Activated CD4-positive, alpha-beta T cell treated with anti-CD3 and anti-CD28 coated beads, Interleukin-2, amount 50 U/mL, for 24 hours (primary cell): ENCODE measurements at places on chromosomes 4 and X.

GRCh38 chr4:59240011-59240410 is 1960.1 kb upstream of the ADGRL3 start:
- no peak for DNase-seq

DNA sequence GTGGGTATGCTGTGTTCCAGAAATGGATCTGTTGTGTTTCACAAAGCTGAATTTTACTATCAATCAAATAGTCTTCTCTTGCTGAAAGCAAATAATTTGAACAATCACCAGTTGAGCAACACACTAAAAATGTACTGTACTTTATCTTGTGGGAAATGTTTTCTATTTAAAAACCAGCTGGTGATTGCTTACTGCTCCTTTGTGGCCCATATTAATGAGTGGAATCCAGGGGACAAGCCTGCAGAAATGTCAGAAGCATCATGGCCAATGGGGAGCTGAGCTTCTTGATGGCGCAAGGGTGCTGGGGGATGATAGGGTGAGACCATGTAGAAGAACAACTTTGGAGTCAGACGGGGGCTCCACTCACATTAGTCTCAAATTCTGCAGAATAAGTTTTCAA is 346.2 kb downstream of the ARHGAP10 start:
- DNase-seq = no peak

GRCh38 chr4:140989944-140990343 is 143.3 kb downstream of the RNF150 start:
- no peak for DNase-seq

GRCh38 chr4:140485939-140486338 is 12.2 kb downstream of the MGAT4D start:
- DNase-seq = no peak

DNA sequence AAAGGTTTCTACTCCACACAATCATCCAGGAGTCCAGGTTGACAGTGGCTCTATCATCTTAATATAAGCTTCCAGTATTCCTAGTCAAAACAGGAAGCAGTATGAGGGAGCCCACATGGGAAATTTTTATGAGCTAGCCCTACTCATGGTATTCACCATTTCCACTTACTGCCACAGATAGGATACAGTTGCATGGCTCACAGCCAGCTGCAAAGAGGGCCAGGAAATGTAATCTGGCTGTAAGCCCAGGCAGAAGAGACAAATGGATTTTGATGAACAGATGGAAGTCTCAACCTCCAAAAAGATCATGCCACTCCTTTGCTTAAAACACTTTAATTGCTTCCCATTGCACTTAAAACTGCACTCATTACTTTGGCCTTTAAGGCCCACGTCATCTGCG is 150.6 kb downstream of the ADAMTS3 start:
- no peak for DNase-seq

DNA sequence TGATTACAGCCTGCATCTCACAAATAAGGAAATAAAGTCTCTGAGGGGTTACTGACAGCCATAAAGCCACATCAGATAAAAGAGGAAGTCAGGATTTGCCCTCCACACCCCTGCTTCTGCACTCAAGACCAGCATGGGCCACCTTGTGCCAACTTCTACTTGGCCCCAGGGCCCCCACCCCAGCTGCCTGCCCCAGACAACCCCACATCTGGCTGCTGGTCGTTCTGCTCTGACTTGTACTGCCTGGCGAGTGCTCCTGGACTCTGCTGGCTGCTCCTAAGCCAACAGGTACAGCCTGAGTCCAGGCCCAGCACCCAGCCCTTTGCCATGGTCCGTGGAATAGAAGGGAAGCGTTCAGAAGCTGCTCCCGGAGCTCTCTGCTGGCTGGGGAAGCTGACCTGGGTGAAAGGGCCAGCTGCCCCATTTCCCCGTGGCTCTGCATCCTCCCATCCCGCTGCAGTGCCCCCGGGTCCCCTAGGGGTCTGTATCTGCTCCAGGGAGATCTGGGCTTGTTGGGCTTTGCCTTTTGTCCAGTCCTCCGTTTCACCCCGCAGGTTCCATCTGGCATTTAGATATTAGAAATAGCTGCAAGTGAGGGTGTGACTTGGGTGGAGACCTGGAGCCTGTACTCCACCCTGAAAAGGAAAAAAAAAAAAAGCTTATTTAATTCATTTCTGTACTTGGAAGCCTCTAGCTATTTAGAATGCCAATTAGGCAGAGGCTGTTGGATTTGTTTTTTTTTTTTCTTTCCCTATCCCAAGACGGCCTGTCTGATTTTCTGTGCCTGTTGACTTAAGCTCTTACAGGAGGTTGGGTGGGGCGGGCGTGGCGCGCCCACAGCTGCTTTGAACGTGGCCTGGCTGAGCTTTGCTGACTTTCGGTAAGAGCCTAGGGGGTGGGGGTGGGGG is 194.7 kb downstream of the PTTG2 start:
- no peak for DNase-seq

- DNase-seq = no peak
These were observed 76.8 kb downstream of the ENOX2 start for GRCh38 chrX:130826249-130826648.

- no peak for DNase-seq
These were observed 35.2 kb downstream of the GPC3 start for GRCh38 chrX:133950214-133950613.

GRCh38 chrX:80223982-80224579 is 196.2 kb upstream of the TENT5D start:
- DNase-seq = no peak

DNA sequence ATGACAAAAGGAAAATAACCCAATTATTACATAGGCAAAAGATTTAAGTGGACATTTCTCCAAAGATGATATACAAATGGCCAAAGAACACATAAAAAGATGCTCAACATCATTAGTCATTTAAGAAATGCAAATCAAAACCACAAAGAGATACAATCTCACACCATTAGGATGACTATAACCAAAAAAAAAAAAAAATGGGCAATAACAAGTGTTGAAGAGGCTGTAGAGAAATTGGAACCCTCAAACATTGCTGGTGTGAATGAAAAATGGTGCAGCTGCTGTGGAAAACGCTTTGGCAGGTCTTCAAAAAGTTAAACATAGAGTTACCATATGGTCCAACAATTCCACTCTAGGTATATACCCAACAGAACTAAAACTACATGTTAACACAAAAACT is 5.6 kb upstream of the PRDX4 start:
- DNase-seq = no peak

DNA sequence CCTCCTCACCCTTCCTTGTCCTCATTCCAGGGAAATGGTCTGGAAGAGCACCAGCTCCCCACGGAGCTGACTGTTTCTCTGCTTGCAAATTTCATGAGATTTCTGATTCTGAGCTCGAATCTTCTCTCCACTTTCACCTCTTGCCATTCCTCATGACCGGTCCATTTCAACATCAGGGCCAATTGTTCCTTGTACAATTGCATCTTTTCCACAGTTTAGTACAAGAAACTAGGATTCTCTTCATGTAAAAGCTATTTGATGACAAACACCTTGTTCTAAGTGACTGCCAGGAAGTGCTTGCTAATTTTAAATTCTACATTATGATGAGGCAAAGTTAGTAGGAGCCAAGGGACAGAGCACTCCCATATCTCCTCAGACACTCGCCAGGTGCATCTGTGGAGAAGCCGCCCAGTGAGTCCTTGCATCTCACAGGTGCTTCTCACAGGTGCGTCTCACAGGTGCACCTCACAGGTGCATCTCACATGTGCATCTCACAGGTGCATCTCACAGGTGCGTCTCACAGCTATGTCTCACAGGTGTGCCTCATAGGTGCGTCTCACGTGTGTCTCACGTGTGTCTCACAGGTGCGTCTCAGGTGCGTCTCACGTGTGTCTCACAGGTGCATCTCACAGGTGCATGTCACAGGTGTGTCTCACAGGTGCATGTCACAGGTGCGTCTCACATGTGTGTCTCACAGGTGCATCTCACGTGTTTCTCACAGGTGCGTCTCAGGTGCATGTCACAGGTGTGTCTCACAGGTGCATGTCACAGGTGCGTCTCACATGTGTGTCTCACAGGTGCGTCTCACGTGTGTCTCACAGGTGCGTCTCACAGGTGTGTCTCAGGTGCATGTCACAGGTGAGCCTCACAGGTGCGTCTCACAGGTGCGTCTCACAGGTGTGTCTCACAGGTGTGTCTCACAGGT is 3.0 kb upstream of the PDE6B start:
- no peak for DNase-seq

DNA sequence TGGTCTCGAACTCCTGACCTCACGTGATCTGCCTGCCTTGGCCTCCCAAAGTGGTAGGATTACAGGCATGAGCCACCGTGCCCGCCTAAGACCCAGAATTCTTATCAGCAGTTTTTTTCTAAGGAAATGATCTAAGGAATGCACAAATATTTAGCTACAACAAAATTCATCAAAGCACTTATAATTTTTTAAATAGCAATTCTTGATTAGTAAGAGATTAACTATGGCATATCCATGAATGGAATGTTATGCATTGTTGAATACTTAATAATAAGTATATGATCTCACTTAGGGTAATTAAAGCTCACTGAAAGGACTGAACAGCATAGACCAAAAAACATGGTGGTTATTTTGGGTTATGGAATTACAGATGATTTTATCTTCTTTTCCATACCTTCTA is 18.4 kb downstream of the CENPU start:
- no peak for DNase-seq

DNA sequence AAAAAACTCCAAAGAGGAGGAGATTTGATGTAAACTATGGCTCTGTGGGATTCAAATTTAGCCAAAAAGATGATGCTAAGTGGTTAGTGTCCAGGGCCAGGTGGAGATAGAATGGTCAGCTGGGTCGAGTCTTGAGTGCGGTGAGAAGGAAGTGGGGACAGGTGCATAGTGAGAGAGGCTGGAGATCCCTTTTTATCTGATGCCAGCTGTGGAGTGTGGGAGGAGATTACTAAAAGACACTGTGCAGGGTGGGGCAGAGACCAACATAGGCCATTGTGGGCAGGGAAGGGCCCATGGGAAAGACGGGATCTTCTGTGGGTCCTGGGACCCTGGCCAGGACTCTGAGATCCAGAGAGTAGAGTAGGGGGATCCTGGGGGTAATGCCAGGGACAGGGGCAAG is 34.6 kb upstream of the LEF1 start:
- DNase-seq = no peak

DNA sequence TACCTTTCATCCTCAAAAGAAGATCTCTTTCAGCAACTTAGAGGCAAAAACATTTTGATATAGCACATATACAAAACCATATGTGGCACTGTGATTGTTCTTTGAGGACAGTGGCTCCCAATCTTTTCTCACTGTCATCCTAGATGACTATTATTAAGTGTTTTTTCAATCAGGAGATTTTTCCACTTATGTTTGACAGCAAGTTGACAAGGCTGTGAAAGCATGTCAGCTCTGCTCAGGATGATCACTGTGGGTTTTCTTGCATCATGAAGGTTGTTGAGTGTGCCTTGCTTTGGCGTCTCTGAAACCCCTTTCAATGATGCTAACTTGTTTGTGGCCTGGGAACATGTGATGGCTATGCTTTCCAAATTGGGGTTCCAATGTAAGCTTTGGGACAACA is 20.2 kb upstream of the NSUN7 start:
- DNase-seq = no peak

- DNase-seq = no peak
These were observed 14.0 kb upstream of the CDKN2AIP start for GRCh38 chr4:183430317-183430993.

DNA sequence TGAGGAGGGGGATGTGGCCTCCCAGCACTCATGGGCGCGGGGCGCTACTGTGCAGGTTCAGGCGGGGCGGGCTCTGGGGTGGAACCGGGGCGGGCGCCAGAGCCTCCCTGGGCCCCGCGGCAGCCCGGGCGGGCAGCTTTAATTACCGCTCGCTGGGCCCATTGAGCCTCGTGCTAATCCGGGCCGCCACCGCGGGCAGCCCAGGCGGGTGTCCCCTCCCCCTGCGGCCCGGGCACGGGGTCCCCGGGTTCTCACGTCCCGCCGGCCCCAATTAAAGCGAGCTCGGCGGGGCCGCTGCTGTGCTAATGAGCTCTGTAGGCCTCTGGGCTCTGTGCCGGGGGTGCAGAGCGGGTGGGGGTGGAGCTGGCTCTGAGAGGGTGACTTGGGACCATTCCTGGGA is 22.8 kb upstream of the FGFR3 start:
- DNase-seq = no peak

GRCh38 chr4:88897180-88897579 is 159.8 kb downstream of the FAM13A start:
- no peak for DNase-seq

GRCh38 chr4:10716163-10716562 is 31.6 kb upstream of the CLNK start:
- DNase-seq = no peak

DNA sequence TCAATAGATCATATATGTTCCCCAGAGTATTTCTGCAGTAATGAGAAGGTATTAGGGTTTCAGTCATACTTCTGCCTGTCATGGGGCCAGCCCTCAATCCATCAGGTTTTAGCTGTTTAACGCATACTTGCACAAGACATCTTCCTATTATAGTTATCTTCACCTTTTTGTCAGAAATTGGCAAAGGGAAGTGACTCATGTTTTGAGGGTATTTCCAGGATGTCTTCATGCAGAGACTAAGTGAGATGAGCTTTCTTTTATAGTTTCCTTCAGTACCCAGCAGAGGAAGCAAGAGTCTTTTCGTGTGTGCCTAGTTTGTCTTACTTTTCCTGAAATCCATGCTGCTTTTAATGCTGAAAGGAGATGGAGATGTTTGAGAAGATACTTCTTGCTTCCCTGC is 9.5 kb downstream of the CSTF2 start:
- no peak for DNase-seq

DNA sequence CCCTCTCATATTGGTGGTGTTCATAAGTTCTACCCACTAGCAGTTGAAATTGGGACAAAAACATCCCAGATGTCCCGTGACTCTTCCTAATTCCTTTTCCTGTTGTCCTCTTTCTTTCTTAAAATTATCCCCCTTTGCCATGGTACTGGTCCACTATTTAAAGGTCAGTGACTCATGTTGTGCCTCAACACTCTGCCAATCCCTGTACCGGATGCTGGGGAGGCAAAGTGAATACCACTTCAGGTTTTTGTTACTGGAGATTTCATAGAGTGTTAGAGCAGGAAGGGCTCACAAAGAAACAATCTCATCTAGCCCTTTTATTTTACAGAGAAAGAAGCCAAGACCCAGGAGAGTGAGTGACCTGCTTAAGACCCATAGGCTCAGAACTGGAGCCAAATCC is 24.6 kb downstream of the SEPTIN11 start:
- no peak for DNase-seq

DNA sequence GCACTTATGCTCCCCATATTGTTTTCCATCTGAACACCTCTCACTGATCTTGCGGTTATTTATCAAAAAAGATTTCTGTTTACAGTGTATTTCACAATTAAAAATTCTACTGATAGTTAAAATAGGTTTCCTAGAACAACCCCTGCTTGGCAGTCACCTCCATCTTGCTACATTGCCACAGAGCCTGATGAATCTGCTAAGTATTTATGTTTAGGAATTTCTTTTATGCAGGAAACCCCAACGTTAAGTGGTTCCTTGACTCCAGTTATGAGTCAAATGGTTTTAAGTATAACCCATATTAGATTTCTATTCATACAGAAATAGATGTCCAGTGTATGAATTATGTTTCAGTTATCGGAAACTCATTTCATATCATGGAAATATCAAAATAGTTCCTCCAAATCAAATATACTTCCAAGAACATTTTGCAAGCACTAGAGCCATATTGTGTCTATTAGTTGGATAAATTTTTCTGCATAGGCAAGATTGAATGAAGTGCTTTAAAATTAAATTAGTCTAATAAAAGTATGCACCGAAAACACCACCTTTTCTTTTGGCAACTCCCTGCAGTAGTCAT is 20.6 kb downstream of the GALNT7 start:
- DNase-seq = no peak

GRCh38 chrX:41522671-41523070 is 75.5 kb downstream of the NYX start:
- DNase-seq = no peak
